Foreskin fibroblast (primary cell): ENCODE measurements at places on chromosomes 1 and 21.

GRCh38 chr1:24343412-24344089 lies 24.4 kb downstream of the GRHL3 start:
- DNase-seq = no peak

DNA sequence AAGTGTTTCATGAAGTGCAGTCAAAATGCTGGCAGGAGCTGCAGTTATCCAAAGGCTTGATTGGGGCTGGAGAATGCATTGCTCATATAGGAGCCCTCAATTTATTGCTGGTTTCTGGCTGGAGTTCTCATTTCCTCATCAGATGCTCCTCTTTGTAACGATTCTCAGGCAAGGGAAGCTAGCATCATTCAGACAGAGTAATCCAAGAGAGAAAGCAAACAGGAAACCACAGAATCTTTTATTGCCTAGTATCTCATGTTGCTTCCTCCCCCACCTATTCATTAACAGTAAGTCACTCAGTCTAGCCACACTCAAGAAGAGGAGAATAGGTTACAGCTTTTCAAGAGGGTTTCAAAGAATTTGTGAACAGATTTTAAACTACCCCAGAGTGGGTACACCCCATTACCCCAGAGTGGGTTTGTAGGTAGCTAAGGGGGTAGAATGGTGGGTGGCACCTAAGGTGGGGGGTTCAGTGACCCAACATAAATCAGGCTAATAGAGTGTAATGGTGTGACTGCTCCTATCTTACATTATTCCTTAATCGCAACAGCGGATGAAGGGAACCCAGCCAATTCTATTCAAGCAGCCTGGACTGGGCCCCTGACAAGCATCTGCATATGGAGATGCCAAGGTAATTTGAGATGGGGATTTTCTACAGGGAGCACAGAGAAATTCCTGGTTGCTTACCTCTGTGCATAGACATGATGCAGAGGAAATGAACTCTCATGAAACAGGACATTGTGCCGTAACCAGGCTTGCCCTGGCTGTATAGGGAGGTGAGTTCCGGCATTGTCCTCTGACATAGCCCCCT lies 67.1 kb downstream of the KCNJ15 start:
- peak; percentile 94 for DNase-seq

DNA sequence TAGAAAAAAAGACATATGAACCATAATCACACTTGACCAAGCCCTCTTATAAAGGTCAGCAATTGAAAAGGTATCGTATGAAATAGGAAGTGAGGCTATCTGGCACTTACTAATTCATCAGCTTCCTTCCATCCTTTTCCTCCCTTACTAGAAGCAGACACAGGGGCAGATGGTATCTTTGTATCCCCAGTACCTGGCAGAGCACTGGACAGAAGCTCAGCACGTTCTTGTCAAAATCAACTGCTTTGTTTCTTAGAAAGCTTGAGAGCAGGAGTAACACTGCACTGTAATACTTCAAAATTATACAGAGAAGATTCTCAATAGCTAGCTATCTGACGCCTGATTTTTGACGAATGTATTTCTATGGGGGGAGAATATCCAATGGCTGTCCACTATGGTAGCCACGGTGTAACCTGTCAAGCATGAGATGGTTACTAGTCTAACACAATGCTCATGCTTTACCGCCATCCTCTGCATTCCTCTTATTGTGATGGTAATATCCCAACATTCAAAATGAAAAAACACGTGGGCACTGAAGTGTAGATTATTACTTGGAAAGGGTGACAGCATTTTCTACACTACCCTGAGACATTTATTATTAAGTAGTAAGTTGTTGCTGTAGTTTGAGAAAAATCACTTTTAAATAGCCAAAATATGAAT lies 175.6 kb downstream of the SIPA1L2 start:
- no peak for DNase-seq

DNA sequence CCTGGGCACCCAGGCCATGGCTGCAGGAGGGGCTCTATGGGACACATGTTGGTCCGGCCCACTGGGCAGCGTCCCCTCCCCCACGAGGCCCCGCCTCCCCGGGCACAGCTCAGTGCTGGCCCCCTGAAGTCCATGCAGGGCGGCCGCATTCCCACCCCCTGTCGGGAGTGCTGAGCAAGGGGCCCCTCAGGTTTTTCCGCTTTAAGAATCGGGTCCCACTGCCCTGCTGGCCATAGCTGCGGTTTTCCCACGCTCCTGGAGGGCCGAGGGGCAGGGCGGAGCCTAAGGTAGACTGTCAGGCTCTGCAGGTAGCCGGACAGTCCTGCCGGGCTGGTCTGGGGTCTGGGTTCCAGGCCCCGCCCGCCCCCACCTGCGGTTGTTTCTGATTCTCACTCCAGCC lies 43.5 kb upstream of the CCDC27 start:
- DNase-seq = no peak

GRCh38 chr1:43858324-43858723 lies 75.3 kb upstream of the ARTN start:
- peak; percentile 95 for DNase-seq

DNA sequence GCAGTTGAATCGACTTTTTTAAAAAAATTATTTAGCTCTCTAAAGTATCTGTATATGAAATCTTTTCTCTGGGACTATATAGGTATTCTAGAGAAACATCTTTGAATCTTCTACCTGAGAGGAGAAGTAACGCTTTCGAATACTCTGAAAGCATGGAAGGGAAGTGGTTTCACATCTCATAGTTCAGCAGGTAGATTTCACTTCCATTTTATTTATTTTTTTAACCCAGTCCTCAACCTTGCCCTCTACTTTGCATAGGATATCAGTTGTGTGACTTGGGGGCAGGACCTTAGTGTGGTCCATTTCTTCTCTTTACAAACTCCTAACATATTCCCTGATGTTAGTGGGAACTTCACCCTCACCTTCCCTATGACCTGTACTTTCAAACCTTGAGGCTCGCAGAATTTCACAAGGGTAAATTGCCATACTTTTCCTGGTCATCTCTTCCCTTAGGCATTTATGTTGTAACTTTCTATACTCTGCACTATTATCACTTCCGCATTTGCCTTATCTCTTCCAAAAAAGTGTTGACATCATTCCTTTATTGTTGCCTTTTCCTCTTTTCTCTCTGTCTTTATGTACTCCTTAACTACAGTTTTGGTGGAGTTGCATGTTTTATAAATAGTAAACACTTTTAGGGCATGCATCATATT lies 1208.5 kb upstream of the ADGRL4 start:
- DNase-seq = no peak

- DNase-seq = no peak
Observed at GRCh38 chr1:57711326-57711725, 287.5 kb upstream of the DAB1 start.

DNA sequence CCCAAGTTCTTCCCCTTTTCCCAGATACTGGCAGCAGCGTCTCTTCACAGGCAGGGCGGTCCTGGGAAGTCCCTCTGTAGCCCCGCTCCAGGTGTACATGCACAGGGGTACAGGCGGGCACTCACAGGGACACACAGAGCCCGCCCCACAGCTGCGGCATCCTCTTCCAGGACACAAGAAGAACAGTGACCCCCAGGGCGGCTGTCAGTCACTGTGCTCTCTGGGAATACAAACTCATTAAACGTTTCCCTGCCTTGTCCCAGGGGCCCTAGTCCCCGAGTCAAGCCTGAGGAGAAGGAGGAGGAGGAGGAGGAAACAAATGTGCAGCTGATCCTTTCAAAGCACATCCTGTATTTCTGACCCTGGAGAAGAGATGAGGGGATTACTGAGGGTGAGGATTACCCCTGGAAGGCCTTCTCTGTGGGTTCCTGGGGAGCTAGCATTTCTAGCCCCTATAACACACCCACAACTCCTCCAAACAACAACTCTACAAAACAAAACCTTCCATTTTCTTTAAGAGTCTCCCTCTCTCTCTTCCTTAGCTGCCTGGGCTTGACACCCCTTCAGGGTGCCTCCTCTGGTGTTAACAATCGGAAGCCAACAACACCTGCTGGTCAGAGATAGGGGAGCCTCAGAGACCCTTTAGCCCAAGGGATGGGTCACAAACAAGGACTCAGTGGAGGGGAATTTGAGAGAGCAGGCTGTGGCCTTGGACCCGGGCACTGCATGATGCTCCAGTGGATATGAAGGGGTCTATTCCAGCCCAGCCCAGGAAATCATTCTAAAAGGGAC lies 28.4 kb upstream of the DMBX1 start:
- no peak for DNase-seq

DNA sequence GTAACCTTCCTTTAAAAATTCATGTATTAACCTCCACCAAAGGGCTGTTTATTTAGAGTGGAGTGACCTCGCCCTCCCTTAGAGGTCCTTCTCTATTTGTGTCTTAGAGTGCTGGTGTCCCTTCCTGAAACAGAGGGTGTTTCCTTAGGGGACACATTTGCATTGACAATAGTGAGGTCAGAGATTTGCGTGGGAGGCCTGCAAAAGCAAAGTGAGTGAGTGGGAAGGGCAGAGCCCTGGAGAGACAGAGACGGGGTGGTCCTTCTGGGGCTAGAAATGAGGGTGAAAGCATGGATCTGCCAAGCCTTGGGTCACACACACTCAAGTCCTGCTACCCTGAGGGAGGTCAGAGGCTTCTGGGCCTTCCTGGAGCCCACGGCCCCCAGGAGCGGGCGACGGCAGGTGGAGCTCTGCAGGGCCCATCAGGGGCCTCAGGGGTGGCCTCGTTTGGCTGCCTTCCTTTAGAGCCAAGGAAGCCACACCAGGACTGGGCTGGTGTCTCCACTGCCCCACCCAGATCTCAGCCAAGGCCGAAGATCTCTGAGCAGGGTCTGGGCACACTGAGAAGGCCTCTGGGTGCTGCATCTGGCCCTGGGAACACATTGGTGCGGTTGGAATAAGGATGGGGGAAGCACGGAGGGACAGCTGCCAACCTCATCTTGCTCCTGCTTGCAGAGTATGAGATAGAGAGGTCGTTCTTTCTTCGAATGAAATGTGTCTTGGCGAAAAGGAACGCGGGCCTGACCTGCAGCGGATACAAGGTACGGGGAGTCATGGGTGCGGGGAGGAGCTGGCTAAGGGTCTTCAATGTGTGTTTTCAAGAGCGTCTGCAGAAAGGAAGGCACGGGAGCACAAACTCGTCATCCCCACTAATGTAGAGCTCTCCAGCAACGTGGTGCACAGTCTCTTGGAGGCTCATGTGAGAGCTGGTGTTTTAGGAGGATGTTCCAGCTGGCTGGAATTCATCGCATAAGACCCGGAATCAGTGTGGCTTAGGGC lies 23.8 kb downstream of the SIM2 start:
- DNase-seq = no peak

DNA sequence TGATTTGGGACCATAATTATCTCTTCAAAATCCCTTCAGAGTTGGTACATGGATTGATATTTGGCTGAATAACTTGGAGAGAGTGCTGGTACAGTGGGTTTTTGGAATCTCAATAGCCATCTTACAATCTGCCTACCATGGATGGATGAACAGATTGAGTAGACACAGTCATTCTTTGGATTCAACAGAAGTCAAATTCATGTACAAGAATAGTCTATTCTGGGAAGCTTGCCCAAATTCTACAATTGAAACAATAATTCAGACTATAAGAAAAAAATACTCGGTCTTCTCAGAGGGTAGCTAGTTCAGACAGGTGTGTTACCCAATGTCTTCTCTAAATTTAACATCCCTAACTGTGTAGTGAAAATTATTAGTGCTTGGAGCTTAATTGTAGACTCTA lies 574.0 kb downstream of the LRRIQ3 start:
- DNase-seq = no peak

GRCh38 chr1:32539584-32540571 lies 651 bp downstream of the ZBTB8A start:
- DNase-seq = peak; percentile 45

DNA sequence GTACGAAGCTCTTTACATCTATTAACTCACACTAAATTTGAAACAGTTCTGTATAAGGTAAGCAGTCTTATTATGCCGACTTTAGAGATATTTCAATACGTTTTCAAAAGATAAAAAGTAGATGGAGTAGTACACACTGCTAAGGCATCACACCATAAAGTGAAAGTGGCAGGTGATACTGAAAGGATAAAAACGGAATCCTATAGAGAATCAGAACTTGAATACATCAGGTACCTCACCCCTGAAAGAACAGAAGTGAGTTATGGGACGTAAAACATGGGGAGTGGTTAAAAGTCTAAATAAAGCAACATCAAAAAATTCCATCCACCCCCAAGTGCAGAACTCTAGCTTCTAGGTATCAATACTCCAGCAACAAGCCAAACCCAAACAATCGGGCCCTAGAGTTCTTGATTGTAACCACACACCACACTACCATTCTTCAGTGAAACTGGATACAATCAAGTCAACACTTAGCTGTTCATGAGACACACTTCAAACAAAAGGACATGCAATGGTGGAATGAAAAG lies 142.6 kb downstream of the SMYD3 start:
- DNase-seq = no peak

DNA sequence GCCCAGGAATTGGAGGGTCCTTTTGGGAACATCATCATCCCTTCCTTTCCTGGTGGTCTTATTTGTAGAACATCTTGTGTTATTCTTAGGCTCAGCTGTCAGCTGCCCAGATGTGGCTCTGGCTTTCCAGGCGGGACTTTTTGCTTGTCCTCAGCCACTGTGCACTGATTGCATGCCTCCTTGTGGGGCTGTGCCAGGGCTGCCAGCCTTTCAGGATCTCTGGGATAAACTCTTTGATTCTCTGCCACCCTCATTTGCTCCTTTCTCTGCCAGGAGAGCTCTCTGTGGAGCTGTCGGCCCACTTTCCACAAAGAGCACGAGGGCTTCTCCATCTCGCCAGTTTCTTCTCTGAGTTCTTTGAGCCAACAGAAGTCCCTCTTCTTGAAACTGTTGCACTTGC lies 63.1 kb downstream of the PTPRU start:
- DNase-seq = no peak

- no peak for DNase-seq
Observed at GRCh38 chr1:191592907-191593306, 565.4 kb upstream of the RGS18 start.

DNA sequence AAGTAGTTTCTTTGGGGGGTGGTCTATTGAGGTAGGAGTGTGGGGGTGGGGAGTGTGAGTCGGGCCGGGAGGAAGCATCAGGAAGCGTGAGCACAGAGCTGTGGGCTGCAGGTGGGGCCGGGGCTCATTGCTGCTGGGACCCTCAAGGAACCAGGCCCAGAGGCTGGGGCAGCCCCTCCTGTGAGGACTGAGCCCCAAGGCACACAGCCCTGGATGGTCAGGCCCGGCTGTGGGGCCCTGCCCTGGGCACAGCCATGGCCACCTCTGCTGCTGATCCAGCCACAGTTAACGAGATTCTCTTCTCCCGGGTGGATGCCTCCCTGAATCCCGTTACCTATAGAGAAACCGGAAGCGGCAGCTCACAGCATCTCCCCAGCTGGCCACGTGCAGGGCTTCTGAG lies 22.9 kb upstream of the SUMO3 start:
- no peak for DNase-seq
